ENCODE measurements at places on chromosomes 5 and 9. TPM values are rescaled to one million over a fixed set of nuclear protein-coding genes. Genes with fewer than 3 reads are reported as not detected.

The FST gene
- 31.0 TPM for total RNA-seq

The NEURL1B gene
- total RNA-seq: 1.5 TPM

The SLC36A3 gene
- total RNA-seq: not detected

The INSL4 gene
- total RNA-seq: not detected

The ADAMTS6 gene
- 12.7 TPM for total RNA-seq

The SLC35D2 gene
- total RNA-seq: 16.0 TPM

The SLC4A9 gene
- under 0.01 TPM for total RNA-seq

The SPATA31A3 gene
- total RNA-seq: not detected

The PKN3 gene
- total RNA-seq: 1.8 TPM

The CEL gene
- 0.70 TPM for total RNA-seq

The GARIN3 gene
- total RNA-seq: not detected

All from pericardium fibroblast (primary cell).